ENCODE measurements at places on chromosomes 7 and 10.

DNA sequence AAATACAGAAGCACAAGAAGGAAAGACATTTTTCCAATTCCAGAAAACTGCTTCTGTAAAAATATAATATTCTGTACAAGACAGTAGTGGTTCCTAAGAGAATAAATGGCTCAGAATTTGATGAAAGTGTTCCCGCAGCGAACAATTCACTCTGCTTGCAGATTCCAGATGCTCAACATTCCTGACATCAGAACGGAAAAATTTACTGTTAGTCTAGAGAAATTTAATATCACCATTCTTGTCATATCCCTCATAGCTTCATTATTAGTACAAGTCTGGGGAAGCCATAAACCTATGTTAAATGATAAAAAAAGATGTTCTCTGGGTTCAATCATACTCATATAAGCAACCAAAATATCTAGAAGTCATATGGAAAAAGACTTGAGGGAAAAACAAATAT is 83.6 kb downstream of the MPP7 start:
- DNase-seq, result no peak

DNA sequence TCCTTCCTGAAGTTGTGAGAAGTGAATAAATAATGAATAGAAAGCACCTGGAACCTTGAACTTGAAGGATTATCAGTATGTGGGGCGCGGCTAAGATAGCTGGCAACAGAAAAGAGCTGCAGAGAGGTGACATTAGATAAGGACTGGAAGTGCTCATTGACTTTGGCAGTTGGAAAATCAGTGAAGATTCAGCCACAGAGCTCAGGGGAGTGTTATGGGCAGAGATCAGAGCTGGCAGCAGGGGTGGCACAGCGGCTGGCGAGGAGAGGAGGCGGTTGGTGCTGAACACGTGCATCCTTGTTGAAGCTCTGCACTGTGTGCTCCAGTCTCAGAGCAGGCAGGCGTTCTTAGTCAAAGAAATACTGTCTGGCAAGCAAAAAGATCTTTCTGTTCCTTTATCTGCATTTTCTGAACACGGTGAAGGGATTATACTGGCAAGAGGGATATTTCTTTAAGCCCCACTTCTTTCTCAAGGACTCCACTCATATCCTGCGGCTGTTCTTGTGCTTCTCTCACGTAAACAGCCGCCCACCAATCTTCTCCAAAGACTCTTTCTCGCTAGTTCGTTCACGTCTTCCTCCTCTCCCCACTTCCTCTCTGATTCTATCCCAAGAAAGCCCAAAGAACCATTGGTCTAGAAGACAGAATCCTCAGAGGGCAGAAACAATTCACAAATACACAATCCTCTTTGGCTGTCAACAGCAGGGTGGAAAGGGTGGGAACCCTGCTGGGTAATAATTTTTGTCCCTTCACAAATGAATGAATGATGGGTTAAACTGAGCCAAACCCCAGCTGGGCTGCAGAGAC is 38.6 kb upstream of the ADD3 start:
- DNase-seq, result no peak

GRCh38 chr10:33489501-33490176 is 155.2 kb upstream of the NRP1 start:
- DNase-seq, result no peak

DNA sequence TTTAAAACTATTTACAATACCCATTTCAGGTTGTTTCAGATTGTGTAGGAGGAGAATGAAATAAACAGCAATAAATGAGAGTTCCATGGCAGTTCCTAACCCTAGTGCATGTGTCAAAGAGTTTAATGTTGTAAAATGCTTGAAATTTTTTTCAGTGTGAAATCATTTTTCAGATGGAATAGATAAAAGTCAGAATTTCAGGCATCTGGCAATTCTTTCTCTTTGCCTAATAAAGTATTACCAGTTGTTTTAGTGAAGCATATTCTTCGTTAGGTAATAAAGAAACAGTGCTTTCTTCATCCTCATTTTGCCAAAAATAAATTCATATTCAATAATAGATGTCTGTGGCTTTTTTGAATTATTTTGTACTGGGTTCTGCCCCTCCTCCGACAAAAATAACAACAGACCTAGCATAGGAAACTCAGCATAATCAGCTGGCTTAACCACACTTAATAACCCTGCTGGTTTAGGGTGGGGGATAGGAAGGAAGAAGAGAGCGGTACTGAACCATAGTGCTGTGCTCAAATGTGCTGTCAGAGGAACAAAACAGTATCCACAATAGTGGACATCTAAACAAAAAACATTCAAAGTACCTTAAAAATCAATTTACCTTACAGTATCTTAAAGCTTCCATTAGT is 39.1 kb downstream of the MINDY3 start:
- no peak for DNase-seq

DNA sequence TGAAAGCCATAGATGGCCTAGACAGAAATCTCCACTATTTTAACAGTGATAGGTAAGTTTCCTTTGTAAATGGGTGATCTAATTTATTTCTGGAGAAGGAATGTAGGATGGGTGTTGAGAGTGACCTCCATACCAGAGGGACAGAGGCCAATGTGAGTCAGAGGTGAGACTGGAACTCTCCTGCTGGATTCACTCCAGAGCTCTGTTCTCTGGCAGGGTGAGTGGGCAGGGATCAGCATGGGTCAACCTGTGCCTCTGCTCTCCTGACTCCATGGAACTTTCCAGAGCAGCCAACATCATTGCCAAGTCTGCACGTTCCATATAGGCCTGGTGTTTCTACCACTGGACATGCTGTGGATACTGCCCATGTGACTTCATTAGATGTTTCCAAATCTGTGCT is 11.4 kb downstream of the AKR1C3 start:
- no peak for DNase-seq

DNA sequence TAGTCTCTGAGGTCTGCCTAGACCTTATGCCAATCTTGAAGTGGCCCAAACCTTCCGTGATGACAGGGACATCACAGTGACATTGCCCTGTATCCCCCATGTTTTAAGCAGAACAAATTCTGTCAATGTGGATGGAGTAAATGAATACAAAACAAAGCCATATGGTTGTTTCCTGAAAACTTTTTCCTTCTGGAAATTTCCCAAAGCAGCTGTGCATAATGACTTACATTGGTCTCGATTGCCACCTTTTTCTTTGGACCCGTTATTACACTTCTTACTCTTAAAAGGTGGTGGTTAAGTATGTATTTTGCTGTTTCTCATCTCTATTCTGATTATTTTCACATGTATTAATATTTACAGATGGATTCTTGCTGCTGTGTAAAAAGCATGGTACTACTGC is 411.2 kb upstream of the KLF6 start:
- DNase-seq, result no peak

GRCh38 chr7:66669088-66669487 is 40.4 kb downstream of the KCTD7 start:
- DNase-seq, result no peak

DNA sequence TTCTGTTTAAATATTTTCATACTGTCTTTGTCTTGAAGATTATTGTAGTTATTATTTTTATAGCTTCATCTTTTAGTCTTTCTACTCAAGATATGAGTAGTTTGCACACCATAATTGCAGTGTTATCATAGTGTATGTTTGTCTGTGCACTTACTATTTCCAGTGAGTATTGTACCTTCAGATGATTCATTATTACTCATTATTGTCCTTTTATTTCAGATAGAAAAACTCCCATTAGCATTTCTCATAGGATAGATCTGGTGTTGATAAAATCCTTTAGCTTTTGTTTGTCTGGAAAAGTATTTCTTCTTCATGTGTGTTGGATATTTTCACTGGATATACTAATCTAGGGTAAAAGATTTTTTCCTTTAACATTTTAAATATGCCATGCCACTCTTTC is 646.2 kb upstream of the GRM3 start:
- DNase-seq, result no peak

- DNase-seq, result no peak
Observed at GRCh38 chr10:3102720-3103427, 35.5 kb downstream of the PFKP start.

GRCh38 chr10:34731885-34732701 is 83.0 kb downstream of the PARD3 start:
- no peak for DNase-seq

DNA sequence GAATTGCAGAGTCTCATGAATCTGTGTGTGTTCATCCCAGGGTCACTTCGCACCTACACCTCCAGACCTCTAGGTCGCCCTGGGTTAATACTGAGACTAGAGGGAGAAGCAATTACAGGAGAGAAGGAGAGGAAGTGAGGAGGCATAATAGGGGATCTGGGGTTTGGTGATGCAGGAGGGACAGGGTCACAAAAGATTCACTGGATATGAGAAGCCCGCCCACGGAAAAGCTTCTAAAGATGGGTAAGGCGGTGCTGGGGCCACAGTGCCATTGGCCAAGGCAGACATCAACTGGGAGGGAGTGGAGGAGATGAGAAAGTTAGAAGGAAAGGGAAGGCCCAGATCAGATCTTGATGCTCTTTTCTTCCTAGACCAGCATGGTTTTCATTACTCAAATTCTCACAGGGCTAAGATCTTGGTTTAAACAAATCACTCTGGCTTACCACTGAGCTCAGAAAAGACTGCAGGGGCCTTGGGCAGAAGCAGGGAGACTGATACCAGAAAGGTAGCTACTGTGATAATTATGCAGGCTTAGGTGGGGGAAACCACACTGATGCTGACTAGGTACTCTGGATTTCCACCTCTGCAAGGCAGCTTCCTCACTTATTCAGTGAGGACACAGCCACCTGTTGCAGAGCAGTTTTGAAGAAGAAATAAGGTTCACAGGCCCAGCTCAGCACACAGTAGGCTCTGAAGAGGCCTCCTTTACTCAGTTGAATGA is 17.4 kb upstream of the ZNF273 start:
- no peak for DNase-seq

DNA sequence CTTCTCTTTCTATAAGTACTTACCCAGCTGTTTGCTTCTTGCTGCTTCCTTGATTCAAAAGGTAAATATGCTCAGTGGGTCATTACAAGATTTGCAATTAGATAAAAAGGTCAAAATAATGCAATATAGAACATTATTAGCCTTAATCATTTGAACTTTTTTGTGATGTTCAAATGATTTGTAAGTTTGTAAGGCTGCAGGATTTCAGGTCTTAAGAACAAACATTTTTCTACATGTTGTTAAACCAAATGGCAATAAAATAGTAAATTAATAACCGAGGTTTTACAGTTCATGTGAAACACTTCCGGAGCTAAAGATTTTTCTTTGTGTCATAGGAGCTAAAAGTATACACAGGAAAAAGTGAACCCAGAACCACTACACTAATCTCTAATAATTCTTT is 16.2 kb upstream of the SCIN start:
- DNase-seq, result no peak

DNA sequence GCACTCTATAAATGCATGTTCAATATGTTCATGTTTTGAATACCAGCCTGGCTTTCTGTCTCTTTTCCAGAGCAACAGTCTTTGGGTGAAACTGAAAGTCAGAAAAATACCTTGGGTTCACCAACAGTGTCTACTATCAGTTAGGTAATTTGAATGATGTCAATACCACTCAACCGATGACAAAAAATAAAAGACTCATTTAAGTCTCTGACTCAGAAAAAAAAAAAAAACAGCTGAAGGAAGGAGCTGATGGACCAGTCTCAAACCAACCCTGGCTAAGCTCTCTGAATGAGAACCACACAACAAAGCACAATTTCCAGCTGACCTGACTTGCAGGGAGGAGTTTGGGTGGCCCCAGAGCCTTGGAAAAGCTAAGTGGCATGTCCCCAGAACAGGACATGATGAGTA is 42.5 kb downstream of the ABLIM1 start:
- DNase-seq, result no peak

- no peak for DNase-seq
Observed at GRCh38 chr7:117605712-117606111, 125.9 kb downstream of the CFTR start.

DNA sequence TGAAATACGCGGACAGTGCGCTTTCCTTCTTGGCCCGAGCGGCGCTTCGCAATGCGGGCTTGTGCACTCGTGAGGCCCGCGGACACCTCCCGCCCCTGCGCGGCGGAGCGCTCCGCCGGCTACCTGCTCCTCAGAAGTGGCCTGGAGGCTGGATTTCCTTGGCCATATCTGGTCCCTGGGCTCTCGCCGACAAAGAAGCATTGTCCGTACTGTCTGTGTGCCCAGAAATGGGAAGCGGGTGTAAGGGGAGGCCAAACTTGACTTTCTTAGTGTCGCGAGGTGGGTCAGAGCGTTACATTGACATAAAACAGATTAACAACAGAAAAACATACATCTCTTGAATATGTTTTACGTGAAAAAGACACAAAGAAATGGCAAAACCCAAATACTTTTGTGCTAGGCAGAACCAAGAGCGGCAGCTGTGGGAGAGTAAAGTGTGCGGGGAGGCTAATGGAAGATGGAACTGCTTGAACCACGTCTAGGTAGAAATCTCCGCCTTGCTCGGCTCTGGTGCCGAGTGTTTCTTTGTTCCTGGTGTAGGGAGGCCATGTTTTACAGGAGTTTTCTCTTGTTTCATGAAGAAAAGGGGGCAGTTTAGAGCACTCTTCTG is 1.4 kb downstream of the LANCL2 start:
- no peak for DNase-seq

DNA sequence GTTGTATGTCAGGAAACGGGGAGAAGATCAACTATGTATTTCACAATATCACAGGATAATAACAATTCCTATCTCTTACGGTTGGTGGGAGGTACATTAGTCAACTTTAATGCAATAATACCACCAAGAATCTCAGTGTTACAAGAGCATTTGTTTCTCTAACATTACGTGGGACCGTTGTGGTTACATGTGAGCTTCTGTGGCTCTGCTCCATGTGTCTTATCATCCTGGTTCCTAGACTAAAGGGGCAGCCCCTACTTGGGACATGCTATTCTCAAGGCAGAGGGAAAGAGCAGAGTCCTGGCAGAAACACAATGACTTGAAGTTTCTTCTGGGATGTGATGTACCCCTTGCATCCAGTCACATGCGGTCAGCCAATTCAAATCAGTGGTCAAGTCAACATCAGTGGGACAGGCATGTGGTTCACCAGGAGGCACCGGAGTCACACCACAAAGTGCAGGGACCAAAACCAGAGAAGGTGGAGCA is 2.5 kb upstream of the ZNF22 start:
- DNase-seq, result no peak

DNA sequence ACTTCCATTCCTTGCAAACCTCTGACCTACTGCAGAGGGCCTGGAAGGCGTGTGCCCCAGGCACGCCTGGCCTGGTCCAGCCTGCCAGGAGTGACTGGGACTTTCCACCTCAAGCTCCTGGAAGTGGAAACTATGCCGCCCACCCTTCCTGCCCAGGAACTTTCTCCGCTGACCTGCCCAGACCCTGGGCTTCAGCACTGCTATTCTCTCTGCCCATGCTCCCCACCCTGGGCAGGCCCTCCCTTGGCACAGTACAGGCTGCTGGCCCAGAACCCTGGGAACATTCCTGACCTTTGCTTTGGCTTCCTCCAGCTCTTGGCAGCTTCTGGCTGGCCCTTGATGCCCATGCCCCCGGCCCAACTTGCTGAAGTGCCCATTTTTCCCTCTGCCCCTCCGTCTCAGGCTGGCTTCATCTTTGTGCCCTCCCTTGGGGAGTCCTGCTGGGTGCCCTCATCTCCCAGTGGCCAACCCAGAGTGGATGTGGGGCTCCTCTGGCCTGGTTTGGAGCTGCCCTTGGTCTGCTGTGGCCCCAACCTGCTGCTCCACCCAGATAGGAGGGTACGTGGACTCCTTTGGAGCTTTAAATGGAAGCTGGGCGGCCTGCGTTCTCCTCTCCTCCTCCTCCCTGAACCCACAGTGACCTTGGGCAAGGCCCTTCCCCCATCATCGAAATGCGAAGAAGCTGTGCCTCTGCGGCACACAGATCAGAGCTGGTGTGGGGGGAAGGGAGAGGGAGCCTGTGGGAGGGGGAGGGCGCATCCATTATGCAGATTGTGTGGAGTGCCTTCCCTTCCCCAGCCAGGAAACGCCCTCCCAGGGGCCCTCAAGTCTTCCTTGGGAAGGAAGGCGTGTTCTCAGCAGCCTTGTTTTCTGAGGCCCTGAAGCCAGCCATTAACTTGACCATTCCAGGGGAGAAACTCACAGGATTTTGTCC is 3.4 kb downstream of the MMRN2 start:
- DNase-seq, result no peak

Measured in GDM1 (cell line).